ENCODE measurements at places on chromosomes 4 and X.

- no peak for DNase-seq
Observed at GRCh38 chrX:14802943-14803710, 69.7 kb downstream of the FANCB start.

GRCh38 chr4:76562161-76562560, 127.1 kb downstream of the SHROOM3 start:
- no peak for DNase-seq

GRCh38 chr4:137774501-137774900, 242.2 kb upstream of the PCDH18 start:
- DNase-seq, result no peak

GRCh38 chrX:786441-786881, 155.9 kb downstream of the SHOX start:
- DNase-seq, result peak; percentile 58

- no peak for DNase-seq
Observed at GRCh38 chr4:15968551-15969300, 5.8 kb upstream of the FGFBP2 start.

- no peak for DNase-seq
Observed at GRCh38 chr4:152075253-152075928, 314.6 kb upstream of the GATB start.

DNA sequence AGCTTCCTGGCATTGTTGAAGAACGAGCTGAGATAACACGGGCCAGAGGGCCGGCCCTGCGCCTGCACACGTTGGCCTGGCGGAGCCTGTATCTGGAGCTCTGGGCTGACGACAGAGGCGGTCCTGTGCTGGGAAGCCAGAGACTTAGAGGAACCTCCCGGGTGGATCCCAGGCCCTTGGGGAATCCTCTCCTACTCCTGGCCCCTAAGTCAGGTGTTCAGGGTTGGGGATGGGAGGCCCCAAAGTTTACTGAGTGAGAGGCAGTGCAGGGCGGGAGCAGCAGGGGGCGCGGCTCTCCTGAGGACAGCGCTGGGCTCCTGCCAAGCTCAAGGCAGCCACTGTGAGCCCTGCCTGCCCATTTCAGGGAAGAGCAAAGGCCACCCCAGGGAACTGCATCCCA, 2.5 kb upstream of the HTRA3 start:
- no peak for DNase-seq

DNA sequence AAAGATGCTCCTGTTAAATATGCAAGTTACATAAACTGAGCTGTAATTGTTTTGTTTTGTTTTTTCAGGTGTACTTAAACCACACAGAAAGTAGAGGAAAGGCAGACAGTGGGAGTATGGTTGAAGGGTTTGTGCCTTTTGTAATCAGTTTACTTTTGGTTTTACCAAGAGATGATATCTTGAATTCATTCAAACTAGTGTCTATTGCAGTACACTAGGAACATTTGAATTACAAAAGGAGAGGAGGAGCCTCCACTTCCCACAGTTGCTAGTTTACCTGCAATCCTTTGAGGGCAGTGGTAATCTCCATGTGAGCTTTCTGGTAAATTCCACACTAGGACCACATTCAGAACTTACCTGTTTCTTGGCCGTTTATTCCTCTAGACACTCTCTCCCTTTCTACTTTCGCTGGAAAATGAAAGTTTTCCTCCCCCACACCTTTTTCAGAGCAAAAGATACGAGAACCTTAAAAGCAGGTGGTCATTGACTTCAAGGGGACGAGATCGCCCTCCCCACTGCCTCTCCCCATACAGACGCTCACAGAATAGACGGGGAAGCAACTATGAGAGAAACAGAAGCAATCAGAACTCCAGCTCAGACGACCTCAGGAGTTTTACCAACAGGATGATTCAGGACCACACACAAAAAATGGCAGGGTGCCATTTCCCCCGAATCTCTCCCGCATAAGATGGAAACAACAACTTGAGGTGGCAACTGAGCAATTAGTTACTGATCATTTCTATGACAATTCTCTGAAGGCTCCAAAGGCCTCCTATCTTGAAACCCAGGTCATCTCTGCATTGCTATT, 3.3 kb downstream of the RBM47 start:
- no peak for DNase-seq

- no peak for DNase-seq
Observed at GRCh38 chr4:83662204-83662603, 126.3 kb downstream of the GPAT3 start.

- DNase-seq, result no peak
Observed at GRCh38 chrX:120725874-120726273, 96.0 kb upstream of the C1GALT1C1 start.

DNA sequence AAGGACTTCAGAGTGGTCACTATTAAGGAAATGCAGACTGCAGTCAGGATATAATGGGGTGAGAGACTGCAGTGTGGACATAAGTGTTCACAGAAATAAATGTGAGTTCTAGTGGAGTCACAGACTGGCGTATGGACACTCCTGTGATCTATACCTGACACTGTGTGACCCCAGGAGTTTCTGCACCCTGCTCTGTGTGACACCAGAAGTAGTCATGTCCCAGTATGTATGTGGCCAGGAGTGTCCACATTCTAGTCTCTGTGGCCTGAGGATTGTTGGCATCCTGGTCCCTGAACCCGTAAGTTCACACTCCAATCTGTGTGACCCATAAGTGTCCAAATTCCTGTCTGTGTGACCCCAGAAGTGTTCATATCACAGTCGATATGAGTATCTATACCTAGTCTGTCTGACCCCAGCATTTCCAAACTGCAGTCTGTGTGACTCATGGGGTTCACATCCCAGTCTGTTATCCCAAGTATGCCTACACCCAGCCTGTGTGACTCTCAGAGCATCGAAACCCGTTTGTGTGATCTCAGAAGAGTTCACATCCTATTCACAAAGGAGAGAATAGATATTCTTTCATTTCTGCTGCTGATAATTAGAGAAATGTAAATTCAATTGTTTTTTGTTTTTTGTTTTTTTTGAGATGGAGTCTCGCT, 16.3 kb downstream of the WDR13 start:
- no peak for DNase-seq

DNA sequence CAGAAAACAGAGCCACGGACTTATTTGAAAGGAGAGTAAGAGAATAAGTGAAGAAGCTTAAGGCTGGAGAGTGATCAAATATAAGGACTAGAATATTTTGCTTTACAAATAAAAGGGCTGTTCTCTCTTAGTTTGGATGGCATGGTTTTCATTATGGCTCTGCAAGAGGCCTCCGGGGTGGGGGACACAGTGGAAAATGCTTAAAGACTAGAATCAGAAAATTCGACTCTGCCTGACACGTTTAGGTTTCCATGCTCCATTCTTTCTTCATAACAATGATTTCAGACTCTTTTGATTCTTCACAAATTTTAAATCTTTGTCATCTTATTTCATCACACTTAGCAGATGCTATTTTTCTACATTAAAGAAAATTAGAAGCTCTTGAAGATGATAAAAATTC, 632.4 kb upstream of the BOD1L1 start:
- no peak for DNase-seq

DNA sequence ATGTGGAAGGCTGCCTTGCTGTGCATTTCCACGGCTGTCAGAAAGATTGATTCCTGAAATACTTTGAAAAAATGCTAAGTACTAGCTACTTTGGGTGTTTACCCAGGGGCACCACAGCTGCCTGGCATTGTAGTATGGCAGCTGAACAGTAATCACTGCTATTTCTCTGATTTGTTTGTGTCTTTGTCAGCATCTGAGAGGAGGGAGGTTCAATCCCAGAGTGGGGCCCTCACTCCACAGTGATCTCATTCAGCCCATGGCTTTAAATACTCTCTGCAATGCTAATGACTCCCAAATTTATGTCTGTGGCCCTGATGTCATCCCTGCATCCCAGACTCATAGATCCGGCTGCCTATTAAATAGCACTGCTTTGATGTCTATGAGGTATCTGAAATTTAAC, 575.3 kb upstream of the MAGEB2 start:
- DNase-seq, result no peak

DNA sequence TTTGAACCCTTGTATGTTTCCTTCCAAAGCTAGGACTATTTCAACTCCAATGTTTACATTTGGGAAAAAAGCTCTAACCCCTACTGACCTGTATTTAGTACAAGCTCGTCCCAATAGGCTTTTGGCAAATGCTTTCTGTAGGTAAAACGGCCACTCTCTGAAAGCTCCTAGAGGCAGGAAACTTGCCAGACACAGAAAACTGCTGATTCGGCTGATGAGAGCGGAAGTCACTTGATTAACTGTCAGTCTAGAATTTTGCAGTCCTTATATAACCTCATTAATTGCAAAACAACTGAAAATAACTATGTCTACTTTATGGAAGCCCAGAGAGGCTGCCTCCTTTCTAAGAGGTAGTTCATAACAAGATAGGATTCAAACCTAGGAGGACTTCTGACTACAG, 108.1 kb downstream of the TSPAN7 start:
- no peak for DNase-seq

DNA sequence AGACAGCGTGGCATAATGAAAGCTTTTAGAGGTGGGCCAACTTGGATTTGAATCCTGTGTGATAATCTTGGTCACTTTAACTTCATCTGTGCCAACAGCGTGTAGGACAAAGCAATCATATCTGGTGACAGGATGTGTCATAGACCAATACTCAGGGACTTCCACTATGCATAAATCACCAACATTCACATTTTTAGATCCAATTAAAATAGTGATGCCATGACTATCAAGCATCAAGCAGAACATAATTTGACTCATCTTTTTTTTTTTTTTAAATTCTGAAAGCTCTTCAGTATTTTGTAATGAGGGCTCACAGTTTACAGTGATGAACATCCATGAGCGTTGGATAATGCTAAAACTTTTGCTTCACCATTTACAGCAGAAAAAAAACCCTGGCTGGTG, 27.3 kb upstream of the RAPGEF2 start:
- DNase-seq, result no peak

DNA sequence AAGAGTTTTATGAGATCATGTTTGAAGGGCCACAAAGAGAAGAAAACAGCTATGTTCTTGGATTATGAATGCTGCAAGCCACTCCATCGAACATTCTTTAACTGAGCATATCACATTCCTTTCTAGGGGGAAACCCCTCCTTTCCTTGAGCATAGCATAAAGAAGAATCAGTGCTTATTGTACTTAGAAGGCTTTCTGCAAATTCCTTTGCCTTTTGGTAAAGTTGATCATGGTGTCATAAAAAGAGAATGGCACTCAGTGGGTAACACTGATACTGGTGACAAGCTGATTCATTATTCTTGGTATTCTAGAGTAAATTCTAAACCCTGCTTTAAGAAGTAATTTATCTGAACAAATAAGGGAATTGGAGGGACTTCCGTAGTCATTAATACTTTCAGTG, 88.5 kb upstream of the GPR34 start:
- no peak for DNase-seq

- DNase-seq, result no peak
Observed at GRCh38 chr4:106594291-106594952, 225.8 kb upstream of the GIMD1 start.

- DNase-seq, result peak; percentile 71
Observed at GRCh38 chr4:16114546-16114945, 30.7 kb upstream of the PROM1 start.

GRCh38 chr4:157075401-157075800, 549 bp upstream of the GLRB start:
- DNase-seq, result no peak

DNA sequence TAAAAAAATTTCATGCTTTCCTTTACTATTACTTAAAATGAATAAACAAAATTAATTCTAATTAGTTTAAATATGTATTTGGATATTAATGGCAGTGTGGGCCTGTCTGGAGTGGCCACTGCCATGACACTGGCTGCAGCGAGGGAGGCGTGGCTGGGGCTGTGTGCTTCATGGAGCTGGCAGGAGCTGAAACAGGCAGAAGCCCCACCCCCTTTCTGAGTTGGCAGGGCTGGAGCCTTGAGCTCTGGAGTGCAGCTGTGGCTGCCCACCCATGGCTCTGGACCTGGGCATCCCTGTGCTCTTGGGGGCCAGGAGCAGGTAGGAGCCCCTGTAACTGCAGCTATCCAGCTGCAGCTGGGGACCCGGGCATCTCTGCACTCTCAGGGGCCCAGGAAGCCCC, 8.2 kb upstream of the HSD17B11 start:
- DNase-seq, result no peak

GRCh38 chrX:132118358-132118757, 9.5 kb downstream of the FRMD7 start:
- no peak for DNase-seq

GRCh38 chr4:11469650-11470437, 41.1 kb upstream of the HS3ST1 start:
- DNase-seq, result no peak

DNA sequence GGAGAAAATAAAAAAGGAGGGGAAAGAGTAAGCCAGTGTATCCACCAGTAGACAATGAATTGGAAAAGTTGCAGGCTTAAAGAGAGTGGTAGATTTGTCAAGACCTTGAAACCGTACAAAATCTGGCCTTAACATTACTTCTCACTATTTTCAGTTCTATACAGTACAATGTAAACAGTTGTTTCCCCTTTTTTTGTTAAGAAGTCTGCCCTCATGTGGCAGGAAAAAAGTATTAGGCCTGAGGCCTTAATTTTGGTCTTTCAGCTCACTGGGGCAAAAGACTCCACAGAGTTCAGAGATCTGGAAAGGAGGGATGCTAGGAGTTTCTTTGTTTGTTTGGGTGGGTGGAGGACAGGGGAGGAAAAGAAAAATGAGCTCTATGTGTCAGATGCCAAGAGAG, 92.8 kb upstream of the CCDC160 start:
- no peak for DNase-seq

DNA sequence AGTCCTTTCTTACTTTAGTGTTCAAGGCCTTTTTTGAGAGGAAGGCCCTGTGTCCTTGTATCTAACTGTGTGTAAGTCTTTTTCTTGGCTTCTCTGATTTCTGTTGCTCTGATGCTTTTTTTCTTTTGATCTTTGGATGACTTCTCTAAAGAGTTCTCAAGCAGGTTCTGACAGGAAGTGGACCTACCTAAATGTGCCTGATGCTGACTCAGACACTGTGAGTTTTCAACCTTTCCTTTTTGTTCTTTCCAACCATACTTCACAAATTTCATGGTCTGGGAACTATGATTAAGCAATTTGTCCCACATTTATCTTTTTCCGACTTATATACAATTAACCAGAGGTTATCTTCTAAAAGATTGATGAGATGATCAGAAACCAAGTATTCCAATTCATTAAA, 96.5 kb downstream of the SYTL5 start:
- no peak for DNase-seq

DNA sequence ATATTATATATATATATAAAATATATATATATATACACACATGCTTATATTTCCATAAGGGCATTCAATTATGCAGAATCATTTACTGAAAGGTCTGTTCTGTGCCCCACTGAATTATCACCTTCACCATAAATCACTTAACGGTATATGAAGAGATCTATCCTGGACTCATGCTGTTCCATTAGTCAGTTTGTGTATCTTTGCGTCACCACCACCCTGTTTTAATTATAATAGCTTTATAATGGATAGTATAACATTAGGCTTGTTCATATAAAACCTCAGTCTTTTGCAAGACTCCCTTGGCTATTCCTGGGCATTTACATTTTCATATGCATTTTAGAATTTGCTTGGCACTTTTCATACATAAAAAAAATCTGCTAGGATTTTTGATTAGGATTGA, 19.1 kb downstream of the WDR17 start:
- DNase-seq, result no peak
